ENCODE measurements at places on chromosomes 4 and X.

DNA sequence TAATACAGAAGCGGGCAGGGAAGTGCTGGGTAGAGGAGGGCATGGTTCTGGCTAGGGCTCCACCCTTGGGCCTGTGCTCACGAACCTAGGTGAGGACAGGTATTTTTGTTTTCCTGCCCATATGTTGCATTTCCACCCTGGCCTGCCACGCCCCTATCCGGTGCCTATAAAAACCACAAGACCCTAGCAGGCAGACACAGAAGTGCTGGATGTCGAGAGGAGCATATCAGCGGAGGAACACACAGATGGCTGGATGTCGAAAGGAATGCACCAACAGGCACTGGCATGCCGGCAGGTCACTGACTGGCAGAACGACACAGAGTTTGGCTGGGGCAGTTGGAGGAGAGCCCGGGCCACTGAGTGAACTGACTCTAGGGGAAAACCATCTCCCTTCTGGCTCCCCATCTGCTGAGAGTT is 316.6 kb upstream of the BOD1L1 start:
- DNase-seq, result no peak

GRCh38 chrX:53362449-53362848 is 60.0 kb downstream of the SMC1A start:
- DNase-seq, result no peak

GRCh38 chrX:105269386-105269785 is 48.9 kb upstream of the TEX13A start:
- no peak for DNase-seq

- DNase-seq, result no peak
Measured at GRCh38 chr4:24456431-24456830, 127.9 kb downstream of the DHX15 start.

- DNase-seq, result no peak
Measured at GRCh38 chr4:124435274-124435950, 277.1 kb downstream of the ANKRD50 start.
